Hair follicular keratinocyte (primary cell): ENCODE measurements at places on chromosomes 11 and 22. TPM values are rescaled to one million over a fixed set of nuclear protein-coding genes. Genes with fewer than 3 reads are reported as not detected.

The MYRF gene
- 0.04 TPM in 1 of 2 replicates, not detected in the other for total RNA-seq

The MPEG1 gene
- total RNA-seq, result not detected in 2 replicates

The OR4A16 gene
- total RNA-seq, result not detected in 2 replicates

The ELFN2 gene
- total RNA-seq, result 0.61 and 1.9 TPM in 2 replicates
